ENCODE measurements at places on chromosomes 12 and 14. TPM values are rescaled to one million over a fixed set of nuclear protein-coding genes. Genes with fewer than 3 reads are reported as not detected.
A peak's percentile ranks its signal among the peaks of the same experiment; 100 is the strongest.

Gene NEUROD4
- not detected for total RNA-seq

Gene RPS6KL1
- total RNA-seq: 0.36 TPM

Gene SERPINA9
- total RNA-seq: under 0.01 TPM

GRCh38 chr14:73696466-73697400 is 17.5 kb downstream of the PNMA1 start:
- DNase-seq: peak; percentile 80

- DNase-seq: no peak
These were observed 12.7 kb upstream of the BDKRB2 start for GRCh38 chr14:96191841-96192462.

DNA sequence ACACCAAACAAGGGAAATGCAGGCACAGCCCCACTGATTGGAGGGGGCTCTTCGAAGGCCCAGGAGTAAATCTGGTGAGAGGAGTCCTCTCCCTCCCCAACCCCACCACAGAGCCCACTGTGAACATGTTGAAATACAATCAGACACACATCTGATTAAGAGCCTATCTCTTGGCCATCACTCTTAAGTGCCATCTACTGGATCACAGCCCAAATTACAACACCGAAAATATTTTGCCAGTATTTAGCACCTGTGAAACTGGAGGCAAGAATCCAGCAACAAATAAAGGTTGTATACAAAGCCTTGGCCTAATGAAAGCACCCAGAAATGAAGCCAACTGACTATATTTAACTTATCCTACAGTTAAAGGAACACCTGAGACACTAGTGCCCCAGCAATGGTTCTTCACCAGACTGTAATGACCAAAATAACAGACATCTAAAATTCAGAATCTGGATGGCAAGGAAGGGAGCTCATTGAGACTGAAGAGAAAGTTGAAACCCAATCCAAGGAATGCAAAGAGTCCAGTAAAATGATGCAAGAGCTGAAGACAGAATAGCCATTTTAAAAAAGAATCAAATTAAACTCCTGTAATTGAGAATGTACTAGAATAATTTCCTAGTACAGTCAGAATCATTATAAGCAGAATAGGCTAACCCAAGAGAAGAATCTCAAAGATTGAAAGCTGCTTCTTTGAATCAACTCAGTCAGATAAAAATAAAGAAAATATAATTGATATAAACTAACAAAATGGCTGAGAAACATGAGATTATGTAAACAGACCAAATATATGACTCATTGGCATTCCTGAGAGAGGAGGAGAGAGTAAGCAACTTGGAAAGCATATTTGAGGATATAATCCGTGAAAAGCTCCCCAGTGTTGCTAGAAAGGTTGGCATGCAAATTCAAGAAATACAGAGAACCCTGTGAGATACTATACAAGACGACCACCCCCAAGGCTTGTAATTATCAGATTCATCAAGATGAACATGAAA is 1117.0 kb downstream of the FLRT2 start:
- DNase-seq: no peak

- peak; percentile 90 for DNase-seq
These were observed 24.3 kb upstream of the OR6J1 start for GRCh38 chr14:22668417-22668816.

GRCh38 chr12:53990311-53991076 is 5.5 kb downstream of the HOXC10 start:
- DNase-seq: no peak

GRCh38 chr12:46686267-46686942 is 139.4 kb downstream of the SLC38A4 start:
- DNase-seq: no peak

- DNase-seq: no peak
These were observed 170.5 kb downstream of the TSPAN9 start for GRCh38 chr12:3247629-3248161.

DNA sequence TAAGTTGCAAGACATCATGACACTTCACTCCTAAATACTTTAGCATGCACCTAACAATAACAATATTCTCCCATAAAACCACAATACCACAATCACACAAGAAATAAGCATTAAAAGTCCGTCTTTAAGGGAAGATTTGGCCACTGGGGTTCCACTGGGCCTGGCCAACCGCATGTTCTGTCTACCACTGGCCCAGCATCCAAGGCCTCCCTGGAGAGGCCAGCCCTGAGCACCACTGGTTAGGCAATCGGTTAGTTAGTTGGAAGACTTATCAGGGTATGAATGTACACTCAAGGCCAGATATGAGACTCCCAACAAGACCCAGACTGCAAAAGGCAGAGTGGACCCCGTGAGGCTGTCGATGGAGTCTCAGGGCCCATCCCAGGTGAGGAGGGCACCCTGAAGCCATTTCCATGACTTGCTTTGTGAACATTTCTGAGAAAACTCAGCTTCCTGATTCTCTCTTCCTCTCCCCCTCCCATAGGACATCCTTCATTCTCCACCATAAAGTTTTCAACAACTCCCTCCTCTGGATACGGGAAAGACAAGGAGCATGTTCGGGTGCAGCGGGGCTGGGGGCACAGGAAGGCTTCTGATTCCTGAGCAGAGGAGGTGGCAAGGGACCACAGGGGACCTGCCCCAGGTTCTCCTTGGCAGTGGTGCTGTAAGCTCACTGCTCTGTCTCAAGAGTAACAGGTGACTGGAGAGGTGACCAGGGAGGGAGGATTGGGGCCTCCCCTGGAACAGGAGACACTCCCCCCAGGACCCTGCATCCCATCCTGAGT is 5.9 kb downstream of the PXN start:
- DNase-seq: no peak

Data from osteoblast (primary cell).